Activated naive CD4-positive, alpha-beta T cell treated with Interleukin-2 at 50 U/mL for 16 hours (primary cell): ENCODE measurements at places on chromosomes 12 and 14.

DNA sequence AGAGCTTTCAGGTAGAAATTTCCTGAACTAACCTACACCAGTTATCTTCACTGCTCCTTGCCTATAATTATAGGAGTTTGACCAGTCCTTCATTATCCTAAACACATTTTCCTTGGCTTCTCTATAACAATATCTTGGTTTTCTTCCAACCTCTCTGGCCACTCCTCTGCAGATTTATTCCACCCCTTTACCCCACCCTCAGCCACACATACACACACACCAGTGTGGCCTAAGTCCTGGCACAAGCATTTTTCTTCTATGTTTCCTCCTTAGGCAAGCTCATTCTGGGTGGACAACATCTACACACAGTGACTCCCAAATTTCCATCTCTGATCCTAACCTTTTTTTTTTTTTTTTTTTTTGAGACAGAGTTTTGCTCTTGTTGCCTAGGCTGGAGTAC is 25.1 kb downstream of the CDK17 start:
- no peak for DNase-seq

DNA sequence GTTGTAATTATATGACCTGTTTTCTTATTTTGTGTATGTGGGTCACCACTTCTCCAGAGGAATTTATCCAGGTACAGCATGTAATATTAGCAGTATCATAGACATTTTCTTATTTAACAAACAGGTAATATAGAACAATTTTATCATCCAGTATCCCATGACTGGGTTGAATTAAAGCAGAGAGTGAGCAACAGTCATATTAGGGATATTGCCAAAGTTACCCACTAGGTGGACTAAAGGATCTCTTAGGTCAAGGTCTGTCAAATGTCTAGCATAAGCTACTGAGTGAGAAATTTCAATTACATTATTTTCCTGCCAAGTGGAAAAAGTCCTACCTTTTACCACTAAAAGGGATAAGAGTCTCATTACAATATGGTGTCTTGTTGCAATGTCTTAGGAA is 62.1 kb upstream of the TRIM9 start:
- no peak for DNase-seq

- no peak for DNase-seq
Observed at GRCh38 chr12:113332688-113333417, 2.1 kb downstream of the SLC8B1 start.

- DNase-seq, result no peak
Observed at GRCh38 chr12:25384038-25384892, 133.5 kb upstream of the KRAS start.

- DNase-seq, result no peak
Observed at GRCh38 chr12:47032644-47033043, 46.8 kb upstream of the PCED1B start.
